Activated naive CD4-positive, alpha-beta T cell treated with Interleukin-2 at 50 U/mL for 16 hours (primary cell): ENCODE measurements at places on chromosomes 3 and 15.

DNA sequence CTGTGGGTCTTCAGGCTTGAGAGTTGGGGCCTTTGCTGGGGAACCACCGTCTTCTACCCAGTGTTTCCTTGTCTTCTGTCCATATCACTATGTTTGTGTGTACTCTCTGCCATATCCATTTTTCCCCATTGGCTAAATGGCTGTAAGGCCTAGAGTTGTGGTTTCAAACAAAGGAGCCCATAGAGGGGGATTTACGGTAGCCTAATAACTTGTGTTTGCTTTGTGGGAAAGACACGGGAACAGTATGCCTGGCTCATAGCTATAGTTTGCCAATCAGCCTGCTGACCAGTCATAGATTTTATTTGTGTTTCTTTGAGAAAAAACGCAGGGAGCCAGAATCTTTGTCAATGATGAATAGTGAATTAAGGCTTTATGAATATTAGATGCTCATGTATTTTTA, 554.8 kb downstream of the NAALADL2 start:
- no peak for DNase-seq

GRCh38 chr3:172209333-172210321, 170.2 kb downstream of the FNDC3B start:
- DNase-seq = no peak

GRCh38 chr15:76235186-76235826, 76.0 kb downstream of the ETFA start:
- DNase-seq = no peak

DNA sequence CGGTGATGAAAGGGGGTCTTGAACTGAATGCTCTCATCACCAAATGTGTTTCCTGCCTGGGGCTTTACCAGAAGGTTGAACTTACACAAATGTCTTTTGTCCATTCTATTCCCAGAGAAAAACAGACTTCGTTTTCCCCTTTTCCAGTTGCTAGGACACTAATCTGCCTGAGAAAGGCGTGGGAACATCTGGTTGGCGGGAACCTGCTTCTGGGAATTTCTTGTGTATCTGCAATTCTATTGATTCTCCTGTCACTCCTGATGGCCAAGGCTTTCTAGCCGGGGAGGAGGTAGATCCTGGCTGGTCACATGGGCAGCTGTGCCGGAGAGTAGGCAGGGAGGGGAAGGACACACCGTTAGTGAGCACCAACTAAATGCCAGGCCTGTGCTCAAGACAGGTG, 31.1 kb upstream of the CCDC174 start:
- DNase-seq = no peak

- no peak for DNase-seq
Observed at GRCh38 chr3:132180337-132180791, 136.8 kb upstream of the ACP3 start.

- no peak for DNase-seq
Observed at GRCh38 chr3:118960876-118961450, 73.7 kb downstream of the IGSF11 start.

DNA sequence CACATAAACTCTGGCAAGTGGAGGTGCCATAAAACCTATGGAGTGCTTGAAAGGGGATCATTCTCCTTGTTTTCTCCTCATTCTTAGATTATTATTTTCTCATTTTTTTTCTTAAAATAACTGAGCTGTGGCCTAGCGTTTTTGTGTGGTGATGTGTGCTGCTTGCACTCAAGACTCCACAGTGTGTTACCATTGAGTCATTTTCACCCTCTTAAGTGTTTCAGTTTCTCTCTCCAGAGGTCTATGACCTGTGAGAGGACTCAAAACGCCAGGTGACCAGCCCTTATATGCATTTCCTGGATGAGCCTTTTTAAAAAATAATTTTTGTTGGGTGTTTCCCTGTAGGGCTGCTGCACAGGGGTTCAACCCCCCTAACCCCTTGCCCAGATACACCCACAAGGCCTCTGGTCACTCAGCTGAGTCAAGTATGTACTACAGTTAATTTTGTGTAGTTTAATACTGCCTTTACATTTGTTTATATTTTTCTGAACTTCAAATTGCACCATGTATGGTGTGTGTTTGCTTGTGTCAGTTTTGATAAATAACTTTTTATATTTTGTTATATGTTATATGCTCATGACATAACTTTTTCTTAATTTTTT, 15.4 kb upstream of the BTLA start:
- no peak for DNase-seq
